Glutamatergic neuron (in vitro differentiated cells): ENCODE measurements at places on chromosomes 2 and 18.

GRCh38 chr2:224666951-224667553 lies 49.1 kb downstream of the CCDC195 start:
- no peak for DNase-seq

- DNase-seq: no peak
Measured at GRCh38 chr2:239824866-239825704, 200.1 kb downstream of the NDUFA10 start.

DNA sequence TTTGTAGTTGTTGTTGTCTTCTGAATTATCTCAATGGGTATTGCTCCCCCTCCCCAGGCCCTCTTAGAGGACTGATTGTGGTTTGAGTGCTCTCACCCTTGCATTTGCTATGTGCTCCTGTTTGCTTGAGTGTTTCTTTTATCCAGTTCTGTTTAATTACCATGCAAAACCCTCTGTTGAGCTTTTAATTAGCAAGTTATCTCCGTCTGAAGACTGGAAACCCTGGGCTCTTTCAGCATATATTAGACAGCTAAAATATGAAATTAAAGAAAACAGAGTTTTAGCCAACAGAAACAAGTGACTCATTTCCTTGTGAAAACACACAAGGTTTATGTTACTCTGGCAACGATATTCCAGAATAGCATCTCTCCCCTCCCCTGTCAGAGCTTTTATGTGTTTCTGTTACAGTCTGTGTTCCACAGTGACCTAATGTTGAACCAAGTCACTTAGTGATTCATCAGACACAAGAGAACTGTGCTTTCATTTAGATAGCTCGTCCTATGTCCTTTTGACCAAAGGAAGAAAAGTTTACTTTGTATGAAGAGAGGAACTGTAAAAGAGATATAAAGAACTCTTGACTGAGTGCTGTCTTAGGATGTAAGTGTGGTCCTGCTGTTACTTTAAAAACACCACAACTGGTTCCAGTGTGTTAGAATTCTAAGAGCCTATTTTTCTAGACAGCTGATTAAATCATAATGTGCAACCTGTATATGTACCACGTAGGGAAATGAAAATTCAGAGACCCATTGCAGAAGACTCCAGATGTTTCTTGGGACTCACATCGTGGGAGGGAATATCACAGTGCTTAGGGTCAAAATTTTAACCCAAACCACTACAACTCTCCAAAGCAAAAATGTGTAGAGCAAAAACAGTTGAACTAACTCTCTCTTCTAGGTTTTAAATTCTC lies 172.8 kb upstream of the RBMS1 start:
- no peak for DNase-seq

DNA sequence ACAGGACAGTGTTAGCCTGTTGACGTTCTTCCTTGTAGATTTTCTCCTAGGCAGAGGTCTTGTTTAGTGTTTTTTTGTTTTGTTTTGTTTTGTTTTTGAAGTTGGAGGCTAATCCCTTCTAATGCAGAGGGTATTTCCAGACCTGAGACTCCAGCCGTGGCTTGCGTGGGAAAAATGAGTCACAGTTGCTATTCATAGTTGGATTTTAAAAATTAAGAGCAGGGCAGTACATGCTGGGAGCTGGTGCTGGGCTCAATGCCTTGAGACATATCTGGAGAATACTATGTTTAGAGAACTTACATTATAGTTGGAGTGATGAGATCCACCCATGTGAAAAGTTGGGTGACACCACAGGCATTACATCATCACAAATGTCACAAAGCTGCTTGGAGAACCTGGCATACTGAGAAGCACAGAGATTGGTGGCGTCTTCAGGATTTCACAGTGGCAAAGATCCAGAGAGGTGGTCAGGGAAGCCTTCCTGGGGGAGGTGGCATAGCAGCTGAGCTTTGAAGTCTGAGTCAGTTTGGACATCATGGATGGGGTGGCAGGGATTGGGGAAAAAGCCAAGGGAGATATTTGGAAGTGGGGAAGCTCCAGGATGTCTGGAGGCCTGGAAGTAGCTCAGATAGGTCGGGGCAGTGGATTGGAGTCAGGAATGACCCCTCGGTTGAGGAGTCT lies 249.4 kb downstream of the LOXHD1 start:
- no peak for DNase-seq

DNA sequence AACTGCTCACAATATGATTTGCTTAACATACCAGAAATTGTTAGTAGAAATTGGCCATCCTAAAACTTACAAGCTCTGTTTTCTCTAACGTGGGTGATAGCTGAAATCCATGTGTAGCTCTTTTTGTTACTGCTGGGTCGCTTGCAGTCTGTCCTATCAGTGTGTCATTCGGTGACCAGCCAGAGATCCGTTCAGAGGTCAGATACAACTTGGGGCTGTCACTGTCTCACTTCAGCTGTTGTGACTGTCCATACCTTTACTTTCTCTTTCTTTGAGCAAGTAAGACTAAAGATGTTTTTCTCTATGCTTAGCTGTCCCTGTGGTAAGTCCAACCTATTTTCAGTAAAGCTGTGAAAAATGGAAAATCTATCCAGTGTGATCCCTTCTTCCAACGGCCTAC lies 282.9 kb upstream of the KCNH7 start:
- no peak for DNase-seq

GRCh38 chr18:30746224-30746623 lies 296.3 kb downstream of the DSC3 start:
- DNase-seq: no peak

DNA sequence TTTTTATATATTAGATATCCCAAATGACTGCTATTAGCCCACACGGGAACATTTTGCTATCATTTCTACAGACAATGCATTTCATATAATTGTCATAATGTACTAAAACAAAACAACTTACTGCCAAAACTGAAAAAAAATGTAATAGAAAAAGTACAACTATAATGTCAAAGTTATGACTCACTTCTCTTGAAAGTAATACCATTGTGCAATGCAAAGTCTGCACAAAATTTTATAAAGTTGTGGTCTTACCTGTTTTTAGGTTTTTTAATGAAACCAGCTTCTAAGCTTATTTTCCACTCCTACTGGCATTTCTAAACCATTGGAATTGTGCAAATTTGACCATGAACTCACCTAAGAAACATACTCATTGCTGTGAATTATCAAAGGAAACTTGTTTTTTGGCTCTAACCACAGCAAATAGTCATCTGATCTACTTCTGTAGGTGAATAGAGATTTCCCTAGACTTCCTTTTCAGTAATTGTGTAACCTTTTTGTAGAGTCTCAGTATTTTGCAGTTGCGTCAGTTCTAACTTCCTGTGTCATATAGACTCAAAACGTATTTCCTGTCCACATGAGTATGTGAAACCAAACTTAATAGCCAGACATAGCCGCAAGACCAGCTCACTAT lies 31.9 kb upstream of the TFPI start:
- DNase-seq: no peak

DNA sequence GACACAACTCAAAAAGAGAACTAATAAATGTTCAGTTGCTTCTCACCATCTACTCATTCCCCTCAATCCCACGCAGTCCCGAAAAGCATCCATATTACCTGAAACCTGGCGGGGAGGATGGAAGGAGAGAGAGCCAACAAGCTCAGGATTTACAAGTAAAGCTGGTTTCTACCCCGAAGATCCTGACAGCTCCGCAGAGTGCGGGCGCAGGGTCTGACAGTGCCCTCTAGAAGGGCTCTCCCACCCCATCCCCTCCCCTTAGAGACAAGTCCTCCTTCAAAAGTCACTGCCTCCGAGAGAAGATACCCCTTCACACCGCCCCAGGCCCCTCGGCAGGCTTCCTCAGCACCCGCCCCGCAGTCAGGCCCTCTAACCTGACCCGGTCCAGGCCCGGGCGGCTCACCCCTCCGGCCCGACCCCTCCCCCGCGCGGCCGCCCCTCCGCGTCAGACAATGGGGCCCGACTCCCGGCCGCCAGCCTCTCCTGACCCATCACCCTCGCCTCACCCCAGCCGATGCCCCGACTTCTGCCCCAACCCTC lies 550 bp downstream of the RAB1A start:
- peak; percentile 75 for DNase-seq

- DNase-seq: no peak
Measured at GRCh38 chr2:66701251-66701650, 266.3 kb downstream of the MEIS1 start.

DNA sequence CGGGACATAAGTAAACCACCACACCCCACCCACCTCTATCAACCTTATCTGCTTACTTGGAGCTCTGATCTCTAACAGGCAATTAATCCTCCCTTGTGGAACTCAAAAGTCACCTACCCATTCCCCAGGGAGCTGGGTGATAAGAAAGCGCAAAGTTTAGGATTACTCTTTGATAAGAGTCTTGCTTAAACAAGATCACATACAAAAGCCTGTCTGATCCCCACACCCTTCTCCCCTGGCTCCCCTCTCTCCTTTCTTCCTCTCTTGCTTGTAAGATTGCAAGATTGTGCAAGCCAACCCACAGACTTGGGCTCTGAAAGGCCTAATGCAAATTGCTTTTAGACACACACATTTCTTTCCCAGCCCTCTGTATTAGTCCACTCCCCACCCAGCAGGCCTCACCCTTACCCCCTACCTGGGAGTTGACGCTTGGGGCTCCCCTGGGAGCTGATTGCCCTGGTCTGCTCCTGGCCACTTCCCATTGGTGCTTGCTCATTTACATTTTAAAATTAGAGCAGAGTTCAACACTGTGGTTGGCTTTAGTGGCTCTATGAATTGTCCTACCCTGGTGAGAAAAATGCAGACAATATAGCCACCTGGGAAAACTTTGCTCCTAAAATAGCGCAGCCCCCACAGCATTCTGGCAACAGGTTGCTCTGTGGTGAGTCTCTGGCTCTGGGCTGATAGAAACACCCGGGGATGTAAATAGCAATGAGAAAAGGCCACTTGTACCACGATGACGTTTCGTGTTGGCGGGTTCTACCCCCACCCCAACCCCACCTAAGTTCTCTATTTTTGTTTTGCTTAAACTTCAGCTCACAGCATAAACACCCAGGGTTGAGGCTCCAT lies 92.8 kb upstream of the MSH2 start:
- no peak for DNase-seq

DNA sequence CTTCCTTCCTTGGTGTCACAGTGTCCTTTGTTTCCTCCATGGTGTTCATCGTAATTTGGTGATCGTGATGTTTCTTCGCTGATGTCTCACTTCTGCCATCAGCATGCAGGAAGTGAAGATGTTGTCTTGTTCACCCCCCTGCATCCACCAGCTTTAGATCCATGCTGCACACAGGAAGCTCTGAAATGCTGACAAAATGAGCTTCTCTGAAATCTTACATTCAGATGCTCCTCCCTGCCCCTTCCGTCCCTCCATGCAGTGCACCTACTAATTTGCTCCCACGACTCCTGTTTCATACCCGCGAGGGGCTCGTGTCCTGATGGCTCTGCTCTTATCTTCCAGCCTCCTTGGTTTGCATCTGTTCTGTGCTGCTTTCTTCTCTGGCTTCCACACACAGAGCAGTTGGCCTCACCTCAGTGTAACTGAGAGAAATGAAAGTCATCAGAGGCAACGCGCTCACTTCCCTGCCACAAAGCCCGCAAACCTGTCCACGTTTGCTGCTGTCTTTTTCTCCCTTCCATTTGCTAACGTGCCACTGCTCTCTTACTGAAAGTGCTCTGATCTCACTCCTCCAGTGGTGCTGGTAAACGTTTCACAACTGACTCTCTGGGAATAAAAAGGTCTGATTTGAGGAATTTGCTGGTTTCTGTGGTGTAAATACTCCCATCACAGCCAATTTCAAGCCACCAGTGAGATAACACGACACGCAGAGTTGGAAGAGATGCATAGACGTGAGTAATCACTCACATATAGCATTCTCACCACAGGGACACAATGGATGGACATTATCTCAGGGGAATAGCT lies 41.0 kb upstream of the MGAT4A start:
- no peak for DNase-seq

DNA sequence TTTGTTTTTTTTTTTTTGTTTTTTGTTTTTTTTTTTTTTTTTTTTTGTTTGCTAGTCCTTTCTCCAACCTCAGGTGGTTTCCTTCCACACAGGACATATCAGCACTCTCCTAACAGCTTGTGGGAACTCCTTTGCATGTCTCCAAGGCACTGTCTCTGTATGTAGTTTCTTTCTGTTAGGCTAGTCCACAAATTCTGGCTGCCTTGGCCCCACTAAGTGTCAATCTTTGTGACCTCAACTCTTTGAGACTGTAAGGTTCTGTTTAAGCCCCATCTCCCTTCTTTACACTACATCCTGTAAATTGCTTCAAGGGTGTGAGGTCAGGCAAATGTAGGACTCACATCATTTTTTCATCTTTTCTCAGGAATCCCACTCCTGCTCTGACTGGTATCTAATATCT lies 85.1 kb downstream of the NCOA1 start:
- DNase-seq: no peak

DNA sequence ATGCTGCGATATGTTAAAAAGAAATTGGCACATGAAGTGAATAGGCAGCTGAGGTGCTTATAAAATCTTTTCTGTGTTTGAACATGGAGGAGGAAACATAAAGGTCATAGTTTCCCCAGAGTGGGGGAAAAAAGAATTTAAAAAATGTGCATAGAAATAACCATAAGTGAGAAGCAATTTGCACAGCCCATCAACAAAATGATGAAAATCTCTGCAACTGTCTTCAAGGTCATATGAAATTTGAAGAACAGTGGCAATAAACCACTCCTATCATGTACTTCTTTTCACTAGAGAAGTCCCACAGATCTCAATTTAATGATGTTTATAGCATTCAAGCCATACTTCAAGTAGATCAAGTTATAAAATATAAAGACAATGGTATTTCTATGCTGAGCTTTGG lies 46.7 kb upstream of the ZNF804A start:
- no peak for DNase-seq

- DNase-seq: no peak
Measured at GRCh38 chr2:107992069-107992468, 5.7 kb downstream of the SLC5A7 start.

DNA sequence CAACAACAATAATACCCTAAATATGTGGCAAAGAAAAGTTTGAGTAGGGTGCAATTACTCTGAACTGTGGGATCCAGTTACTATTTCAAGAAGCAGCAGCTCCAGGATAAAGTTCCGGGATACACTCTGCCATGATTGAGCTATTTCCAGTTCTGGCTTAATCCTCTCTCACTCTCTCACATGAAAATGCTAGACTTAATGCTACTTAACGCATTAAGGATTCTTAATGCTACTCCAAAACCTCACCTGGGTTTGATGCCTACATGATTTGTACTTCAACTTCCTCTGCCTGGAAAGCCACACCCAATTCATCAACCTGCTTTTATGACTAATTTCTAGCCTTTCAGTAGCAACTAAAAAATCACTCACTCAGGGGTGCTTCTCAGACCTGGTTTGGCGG lies 151.1 kb upstream of the HNMT start:
- DNase-seq: no peak

DNA sequence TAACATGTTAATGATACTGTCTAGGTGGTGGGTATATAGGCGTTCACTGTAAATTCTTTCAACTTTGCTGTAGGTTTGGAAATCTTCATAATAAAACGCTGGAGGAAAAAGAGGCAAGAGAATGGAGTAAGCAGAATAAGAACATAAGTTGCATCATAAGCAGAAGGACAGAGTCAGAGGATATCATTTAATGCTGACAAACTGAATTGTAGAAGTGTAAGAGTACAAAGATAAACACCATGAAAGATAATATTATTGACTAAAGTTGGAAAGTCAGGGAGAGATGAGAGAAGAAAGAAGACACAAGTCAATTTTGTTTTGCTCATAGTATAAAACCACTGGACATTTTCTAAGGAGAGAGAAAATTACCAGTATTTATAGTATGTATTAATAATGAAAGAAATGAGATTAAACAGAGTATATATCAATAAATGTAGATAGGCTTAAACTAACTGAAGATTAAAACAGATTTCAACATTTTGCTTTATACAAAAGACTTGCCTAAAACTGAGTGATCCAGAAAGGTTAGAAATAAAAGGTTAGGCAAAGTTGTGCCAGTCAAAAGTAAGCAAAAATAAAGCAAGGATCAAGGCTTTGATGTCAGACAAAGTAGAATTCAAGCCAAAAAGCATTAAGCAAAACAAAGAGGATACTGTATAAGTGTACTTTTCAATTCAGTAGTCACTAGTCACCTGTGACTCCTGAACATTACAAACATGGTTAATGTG lies 42.4 kb upstream of the VIT start:
- no peak for DNase-seq
